ENCODE measurements at places on chromosomes 2 and 18.

DNA sequence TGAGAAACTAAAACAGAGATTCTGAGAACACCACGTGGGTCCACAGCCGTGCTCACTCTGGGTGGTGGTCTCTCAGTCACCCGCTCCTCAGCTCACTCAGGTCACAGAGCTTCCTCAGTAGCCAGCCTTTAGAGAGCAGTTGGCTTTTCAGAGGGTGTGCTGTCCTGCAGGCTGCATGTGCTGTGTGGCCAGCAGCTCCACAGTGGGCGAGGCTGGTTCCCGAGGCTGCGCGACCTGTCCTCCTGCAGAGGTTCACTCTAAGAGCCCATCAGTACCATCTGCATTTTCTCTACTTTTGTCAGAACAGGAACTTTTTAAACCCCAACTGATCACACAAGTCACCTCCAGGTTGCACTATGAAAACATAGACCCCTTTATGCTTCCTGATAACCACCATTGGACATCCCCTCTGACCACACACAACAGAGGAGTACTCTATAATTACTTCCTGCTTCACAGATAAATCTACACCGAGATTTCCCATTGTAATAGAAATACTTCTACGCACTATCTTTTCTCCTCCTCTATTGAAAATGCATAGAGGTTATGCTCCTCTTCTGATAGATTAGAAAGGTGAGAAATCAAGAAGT lies 93.1 kb downstream of the GYPC start:
- no peak for DNase-seq

DNA sequence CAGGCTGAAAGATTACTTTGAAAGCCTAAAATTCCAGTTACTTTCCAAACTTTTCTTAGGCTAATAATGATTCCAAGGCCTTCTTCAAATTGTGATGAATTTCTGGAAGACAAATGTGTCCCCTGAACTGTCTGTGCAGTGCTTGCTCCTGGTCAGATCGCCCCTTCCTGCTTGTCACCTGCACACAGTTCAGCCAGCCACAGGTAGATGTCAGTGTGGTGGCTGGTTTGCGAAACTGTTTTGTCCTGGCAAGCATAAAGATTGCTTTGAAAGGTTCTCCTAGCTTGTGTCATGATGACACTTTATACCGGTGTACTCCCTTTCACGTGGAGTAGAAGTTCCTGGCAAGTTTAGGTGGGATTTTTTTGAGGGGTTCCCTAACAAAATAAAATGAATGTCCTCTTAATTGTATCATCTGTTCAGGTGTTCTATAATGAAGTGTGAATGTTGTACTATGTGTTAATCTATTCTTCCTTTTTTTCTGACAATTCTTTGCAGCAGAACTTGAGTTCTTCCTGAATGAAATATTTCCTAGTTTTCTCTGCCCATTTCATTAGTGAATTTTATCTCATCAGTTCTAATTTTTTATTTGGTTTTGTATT lies 298.8 kb downstream of the ZNF407 start:
- DNase-seq: no peak

DNA sequence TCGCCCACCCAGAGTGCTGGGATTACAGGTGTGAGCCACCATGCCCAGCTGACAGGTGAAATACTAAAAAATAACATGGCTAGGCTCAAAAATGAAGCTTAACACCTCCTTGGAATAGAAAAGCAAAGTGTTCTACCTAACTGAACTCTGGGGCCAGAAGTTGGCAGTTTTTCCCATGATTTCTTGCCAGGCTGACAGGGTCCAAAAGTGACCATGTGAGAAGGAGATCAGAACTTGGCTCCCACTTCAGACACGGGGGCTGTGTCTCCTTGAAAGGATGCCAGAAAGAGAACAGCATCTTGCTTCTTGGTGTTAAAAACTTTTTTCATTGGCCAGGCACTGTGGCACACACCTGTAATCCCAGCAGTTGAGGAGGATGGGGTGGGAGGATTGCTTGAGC lies 47.0 kb downstream of the BMPR2 start:
- DNase-seq: no peak

DNA sequence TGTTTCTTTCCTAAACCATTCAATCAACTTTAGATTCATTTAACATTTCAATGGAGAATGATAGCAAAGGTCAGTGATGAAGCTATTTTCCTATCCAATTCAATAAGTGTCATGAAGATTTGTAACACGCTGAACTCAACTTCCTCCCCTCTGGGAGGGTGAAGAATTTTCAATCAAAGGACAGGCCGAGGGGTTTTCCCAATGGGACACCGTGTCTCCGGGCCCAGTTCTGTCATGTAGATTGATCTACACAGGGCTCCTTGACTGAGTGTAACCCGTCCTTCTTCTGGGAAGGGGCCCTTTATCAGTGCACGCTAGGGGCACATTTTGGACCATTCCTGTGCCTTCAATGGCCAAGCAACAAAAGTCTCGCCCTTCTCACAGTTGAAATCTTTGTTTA lies 90.1 kb downstream of the KCNE4 start:
- DNase-seq: no peak

- no peak for DNase-seq
These were observed 59.6 kb upstream of the LINC00305 start for GRCh38 chr18:64208516-64208915.

- DNase-seq: peak; percentile 7
These were observed 382.3 kb downstream of the FIGN start for GRCh38 chr2:163353551-163353950.

GRCh38 chr18:57175532-57175931 lies 28.6 kb downstream of the BOD1L2 start:
- DNase-seq: no peak

- DNase-seq: no peak
These were observed 4.8 kb downstream of the PJVK start for GRCh38 chr2:178455947-178456346.

- DNase-seq: peak; percentile 93
These were observed at the start of gene RAB11FIP5 for GRCh38 chr2:73112913-73113854. Gene RAB11FIP5, minus strand, starts transcription at chr2:73112948. Its CDS starts 171 bp downstream, at chr2:73112777.
